ENCODE measurements at places on chromosomes 16 and 17.

GRCh38 chr16:64276646-64277045, 845.2 kb downstream of the CDH11 start:
- no peak for DNase-seq

DNA sequence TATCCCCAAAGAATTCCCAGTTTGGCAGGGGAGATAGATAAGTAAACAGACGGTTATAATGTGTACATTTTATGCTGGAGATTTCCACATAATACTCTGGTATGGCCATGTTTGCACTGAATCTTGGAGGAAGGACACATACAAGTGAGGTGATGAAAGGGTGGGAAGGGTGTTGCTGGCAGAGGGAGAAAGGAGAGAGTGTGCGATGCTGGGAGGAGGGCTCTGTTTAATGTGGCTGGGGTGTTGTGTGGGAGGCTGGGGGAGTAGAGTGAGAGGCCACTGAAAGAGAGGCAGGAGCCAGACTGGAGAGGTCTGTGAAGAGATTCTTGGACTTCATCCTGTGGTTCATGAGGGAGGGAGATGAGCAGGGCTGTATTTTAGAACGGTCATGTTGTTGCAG, 87.6 kb downstream of the SPACA3 start:
- DNase-seq: no peak

- no peak for DNase-seq
These were observed 104.2 kb upstream of the SIAH1 start for GRCh38 chr16:48489376-48489775.

DNA sequence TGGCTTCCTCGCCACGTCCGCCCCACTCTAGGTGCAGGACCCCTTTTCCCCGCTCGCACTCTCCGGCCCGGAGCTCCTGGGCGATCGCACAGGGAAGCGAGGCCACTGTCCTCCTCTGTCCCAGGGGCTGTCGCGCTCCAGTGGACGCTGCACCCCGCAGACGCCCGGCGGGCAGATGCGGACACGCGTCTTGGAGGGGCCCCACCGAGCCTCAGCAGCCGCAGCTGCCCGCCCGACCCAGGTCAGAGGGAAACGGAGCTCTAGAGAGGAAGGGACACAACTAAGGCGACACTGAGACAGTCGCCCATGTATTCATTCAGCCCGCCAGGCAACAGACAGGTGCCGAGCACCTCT, 726 bp upstream of the SLC13A5 start:
- DNase-seq: no peak

GRCh38 chr17:83029571-83029970, 49.8 kb upstream of the METRNL start:
- no peak for DNase-seq

- DNase-seq: peak; percentile 16
These were observed 201.2 kb downstream of the UTP18 start for GRCh38 chr17:51461578-51462004.

GRCh38 chr17:2179615-2180295, 123.8 kb downstream of the SMG6 start:
- no peak for DNase-seq

- DNase-seq: no peak
These were observed 86.3 kb downstream of the DYNLRB2 start for GRCh38 chr16:80627108-80627507.

DNA sequence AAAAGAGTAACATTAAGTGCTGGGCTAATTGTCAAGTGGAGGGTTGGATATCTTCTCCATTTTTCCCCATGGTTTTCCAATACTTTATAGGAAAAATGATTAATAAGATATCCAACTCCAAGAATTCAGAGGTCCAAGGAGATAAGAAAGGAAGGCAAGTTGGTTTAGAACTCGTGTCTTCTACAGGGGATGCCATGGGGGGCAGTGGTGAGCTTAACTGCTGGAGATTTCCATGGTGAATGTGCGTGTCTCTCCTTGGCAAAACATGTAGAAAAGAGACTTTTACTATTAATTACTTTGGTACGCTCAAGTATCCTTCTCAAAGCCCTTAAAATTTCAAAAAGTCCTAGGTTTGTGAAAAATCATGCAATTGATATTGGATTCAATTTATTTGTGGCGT, 982.9 kb upstream of the RBFOX1 start:
- DNase-seq: no peak

GRCh38 chr16:12494661-12495060, 309.0 kb downstream of the CPPED1 start:
- DNase-seq: no peak

GRCh38 chr17:63589646-63590045, 11.0 kb upstream of the TACO1 start:
- DNase-seq: no peak

- DNase-seq: no peak
These were observed 21.2 kb downstream of the CDC42EP4 start for GRCh38 chr17:73290399-73291259.

- no peak for DNase-seq
These were observed 1.8 kb upstream of the HEATR6 start for GRCh38 chr17:60080545-60080944.

DNA sequence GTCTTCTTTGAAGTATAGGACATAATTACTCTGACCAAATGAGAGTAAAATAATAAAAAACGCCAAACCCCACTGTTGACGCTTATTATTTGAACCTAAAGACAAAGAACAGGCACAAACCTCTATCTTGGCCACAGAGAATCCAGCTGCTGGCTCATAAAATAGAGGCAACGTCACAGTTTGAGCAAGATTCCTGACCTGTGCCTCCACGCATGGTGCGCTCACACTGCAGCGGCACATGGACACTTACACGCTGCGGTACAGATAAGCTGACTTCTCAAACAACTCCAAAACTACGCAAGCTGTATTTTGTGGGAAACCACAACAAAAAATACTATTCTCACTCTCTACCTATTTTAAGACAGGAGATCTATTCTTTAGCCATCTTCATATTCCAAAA, 38.8 kb upstream of the TRAP1 start:
- DNase-seq: no peak

DNA sequence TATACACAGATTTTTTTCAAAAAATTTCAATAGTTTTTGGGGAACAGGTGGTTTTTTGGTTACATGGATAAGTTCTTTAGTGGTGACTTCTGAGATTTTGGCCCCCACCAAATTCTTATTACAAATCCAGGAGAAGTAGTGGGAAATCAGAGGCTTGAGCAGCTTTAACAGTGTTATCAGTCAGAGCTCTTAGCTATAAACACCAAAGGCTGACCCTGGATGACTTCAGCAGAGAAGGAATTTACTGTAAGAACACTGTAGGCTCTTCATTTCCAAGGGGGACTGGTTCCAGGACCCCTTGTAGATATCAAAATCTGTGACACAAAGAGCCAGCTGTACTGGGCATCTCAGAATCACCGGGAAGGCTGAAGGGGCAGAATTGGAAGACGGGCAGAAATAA, 17.8 kb downstream of the MPHOSPH6 start:
- DNase-seq: no peak

- DNase-seq: no peak
These were observed 165.4 kb downstream of the COPRS start for GRCh38 chr17:31693433-31694220.

DNA sequence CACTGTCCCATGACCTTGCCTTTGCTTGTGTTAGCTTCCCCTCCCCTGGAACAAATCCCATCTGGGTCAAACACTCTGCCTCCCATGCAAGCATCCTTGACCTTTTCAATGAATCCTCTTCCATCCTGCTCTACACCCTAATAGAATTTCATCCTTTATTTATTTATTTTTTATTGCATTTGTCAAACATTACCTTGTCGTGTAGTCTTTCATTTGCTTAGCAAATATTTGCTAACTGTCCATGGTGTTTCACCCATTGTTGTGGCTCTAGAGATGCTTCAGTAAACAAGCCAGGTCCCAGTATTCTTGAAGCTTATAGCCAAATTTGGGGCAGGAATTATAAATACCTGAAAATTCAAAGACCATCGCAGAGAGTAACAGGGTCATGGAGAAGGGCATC, 51.0 kb upstream of the MRTFB start:
- no peak for DNase-seq

DNA sequence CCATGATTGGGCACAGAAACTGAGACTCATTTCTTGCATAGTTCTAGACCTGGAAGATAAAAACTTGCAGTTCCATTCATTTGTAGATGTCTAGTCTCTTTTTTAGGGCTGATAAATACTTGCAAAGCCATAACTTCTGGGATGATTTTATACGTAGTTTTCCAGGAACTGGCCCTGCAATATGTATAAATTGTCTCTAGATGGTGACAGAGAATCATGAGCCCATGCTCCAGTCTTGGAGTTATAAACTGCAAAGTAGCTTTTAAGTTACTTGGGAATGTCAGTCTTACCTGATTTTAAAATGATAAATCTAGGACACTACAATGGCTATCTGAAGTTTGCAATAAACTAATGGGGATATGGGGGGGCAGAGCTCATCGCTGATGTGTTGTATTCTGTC, 3.0 kb upstream of the ADAMTS18 start:
- no peak for DNase-seq

DNA sequence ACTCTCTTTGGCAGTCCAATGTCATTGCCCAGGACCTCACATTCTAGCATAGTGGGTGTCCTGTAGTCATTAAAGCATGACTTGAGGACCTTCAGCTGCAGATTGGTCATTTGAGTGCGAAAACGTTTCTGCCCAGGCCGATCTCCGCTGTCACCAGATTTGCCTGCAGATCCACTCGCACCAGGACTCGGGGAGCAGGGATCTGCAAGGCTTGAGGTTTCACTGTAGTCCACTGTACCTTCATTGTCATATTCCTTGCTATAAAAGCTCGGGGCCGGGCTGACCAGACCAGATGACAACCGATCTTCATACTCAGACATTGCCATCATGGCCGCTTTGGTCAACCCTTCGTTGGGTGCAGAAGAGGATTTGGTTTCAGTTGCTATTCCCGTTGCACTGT, 254.2 kb downstream of the ZFHX3 start:
- DNase-seq: no peak

DNA sequence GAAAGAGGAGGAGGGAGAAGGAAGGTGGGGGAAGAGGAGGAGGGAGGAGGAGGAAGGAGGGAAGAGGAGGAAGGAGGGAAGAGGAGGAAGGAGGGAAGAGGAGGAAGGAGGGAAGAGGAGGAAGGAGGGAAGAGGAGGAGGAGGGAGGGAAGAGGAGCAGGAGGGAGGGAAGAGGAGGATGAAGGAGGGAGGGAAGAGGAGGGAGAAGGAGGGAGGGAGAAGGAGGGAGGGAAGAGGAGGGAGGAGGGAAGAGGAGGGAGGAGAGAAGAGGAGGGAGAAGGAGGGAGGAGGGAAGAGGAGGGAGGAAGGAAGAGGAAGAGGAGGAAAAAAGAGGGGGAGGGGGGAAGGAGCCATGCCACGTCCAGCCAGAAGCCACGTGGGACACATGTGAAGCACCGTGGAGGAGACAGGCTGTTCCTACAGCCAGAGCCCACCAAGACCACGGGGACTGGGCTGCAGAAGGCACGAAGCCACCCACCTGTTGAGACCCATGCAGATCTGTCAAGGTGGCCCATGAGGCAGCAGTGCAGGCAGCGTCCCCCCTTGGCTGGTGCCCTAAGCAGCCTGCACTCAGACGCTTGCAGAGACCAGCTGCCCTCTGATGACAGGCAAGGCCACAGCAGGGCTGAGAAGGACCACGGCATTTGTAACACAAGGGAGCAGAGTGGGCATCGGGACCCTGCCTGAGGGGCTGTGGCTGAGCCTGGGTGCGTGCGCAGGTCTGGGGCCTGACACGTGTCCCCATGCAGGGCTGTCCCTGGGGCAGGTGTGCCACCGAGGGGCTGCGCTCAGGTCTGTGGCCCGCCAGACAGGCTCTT, 10.3 kb downstream of the NDUFAF8 start:
- no peak for DNase-seq

- no peak for DNase-seq
These were observed 11.5 kb downstream of the CLUH start for GRCh38 chr17:2700030-2700490.

DNA sequence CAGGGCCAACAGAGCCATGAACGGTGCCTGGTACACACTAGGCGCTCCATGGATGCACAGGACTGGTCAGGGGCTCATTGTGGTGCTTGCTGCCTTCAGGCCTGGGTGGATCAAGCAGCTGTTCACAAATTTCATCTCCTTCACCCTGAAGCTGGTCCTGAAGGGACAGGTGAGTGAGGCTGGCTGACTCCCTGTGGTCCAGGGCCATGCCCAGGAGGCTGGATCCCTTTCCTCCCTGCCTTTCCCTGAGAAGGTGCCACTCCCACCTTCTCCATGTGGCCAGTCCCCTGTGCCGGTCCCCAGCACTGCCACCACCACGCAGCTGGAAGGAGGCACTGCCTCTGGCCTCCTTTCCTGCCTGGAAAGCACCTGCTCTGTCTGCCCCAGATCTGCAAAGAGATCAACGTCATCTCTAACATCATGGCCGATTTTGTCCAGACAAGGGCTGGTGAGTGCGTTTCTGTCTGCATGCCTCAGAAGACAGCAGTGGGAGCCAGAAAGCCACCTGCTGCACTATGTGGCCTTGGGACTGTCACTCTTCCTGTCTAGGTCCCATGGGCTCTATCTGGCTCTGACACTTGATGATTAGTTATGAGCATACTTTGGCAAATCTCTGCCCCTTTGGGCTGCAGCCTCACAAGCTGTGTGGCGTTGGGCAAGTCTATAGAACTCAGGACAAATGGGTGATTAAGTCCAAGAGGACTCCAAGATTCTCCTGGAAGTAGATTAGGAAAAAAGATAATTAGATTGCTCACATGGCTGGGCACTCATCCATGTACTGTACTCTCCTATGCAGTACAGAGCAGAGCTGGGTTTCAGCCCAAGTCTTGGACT, 9.4 kb downstream of the CETP start:
- DNase-seq: no peak

DNA sequence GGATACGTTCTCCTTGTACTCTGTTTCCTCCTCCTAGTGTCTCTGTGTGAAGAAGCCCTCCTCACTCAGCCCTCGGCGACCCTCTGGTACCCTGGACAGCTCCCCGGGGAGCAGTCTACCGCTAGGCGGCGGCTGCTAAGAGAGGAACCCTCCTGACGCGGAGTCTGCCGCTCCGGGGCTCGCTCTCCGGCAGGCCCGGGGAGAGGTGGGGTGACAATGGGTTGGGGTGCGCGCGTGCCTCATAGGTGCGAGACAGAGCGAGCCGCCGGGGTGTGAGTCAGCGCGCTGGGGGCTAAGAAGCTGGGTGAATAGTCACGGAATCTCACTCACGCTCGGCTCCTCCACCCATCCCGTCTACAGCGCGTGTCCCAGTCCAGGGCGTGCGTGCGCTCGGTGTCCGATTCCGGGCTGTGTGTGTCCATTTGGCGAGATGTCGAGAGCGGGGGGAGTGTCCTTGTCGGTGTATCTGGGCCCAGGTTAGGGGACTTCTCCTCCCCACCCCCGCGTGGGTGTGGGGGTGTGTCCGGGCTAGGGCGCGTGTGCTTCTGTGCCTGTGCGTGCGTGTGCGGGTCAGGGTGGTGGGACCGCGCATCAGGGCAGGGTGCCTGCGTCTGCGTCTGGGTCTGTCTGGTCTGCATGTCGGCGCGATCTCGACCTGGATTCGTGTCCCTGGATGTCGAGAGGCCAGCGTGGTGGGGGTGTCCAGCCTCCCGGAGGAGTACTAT, 577 bp upstream of the HS3ST2 start:
- no peak for DNase-seq
